ENCODE measurements at places on chromosomes 1 and 21.

DNA sequence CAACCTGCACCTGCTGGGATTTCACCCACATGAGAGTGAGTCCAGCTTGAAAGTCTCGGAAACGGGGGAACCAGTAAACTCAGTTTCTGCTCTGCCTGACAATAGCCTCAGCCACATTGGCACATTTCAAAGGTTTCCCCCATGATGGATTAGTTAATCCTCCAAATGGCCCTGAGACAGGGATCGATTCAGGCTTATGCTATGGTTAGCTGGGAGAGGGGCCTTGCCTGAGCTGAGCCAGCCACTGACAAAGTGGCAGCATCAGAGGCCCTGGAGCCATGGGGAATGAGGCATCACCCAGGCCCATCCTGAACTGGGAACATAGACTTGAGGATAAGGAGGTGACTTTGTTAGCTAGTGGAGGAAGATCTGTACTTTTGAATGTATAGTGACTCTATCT lies 2.9 kb upstream of the CLSTN1 start:
- no peak for DNase-seq

GRCh38 chr1:93608187-93609109 lies 73.2 kb downstream of the BCAR3 start:
- DNase-seq, result no peak

- no peak for DNase-seq
Measured at GRCh38 chr1:208269338-208269666, 25.1 kb upstream of the PLXNA2 start.

- no peak for DNase-seq
Measured at GRCh38 chr1:163544441-163544840, 222.7 kb downstream of the NUF2 start.

GRCh38 chr1:166197597-166197996 lies 30.8 kb upstream of the FAM78B start:
- no peak for DNase-seq

GRCh38 chr1:67489643-67490042 lies 59.4 kb upstream of the SERBP1 start:
- no peak for DNase-seq

- peak; percentile 38 for DNase-seq
Measured at GRCh38 chr1:208923946-208924720, 659.4 kb upstream of the CAMK1G start.

DNA sequence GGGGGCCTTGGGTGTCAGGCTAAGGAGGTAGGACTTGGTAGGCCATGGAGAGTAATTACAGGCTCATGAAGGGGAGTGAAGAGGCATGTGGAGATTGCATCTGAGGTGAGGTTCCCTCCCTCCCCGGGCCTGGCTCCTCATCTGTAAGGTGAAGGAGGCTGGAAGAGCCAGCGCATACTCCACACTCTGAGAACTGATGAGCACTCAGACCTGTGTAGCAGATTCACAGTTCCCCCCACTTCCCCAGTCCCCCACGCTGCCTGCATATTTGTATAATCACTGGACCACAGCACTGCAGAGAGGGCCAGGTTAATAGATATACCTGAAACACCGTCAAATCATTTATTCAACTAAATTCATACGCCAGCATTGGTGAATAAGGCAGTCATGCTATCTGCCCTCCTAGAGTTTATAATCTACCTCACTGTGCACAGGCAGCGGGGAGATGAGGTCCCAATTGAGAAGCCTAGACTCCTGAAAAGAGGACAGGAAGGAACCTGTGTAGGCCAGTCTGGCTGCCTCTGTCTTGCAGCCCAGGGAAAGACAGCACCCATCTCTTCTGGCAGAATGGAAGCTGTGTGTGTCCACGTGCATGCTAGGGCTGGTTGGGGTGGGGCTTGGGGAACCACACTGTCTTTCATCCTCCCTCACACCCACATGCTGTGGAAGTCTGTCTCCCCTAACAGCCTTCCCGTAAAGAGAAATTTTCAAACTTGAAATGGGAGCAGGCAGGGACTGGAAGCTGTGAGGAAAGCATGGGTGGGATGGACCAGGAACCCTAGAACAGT lies 110.6 kb upstream of the ATP1A1 start:
- no peak for DNase-seq

GRCh38 chr1:21871943-21872342 lies 59.9 kb downstream of the LDLRAD2 start:
- DNase-seq, result no peak

- no peak for DNase-seq
Measured at GRCh38 chr1:84352298-84353106, 45.8 kb upstream of the DNASE2B start.
